ENCODE measurements at places on chromosomes 1 and 21.

- DNase-seq: peak; percentile 50
Observed at GRCh38 chr21:34807881-34808568, 139.2 kb downstream of the CLIC6 start.

DNA sequence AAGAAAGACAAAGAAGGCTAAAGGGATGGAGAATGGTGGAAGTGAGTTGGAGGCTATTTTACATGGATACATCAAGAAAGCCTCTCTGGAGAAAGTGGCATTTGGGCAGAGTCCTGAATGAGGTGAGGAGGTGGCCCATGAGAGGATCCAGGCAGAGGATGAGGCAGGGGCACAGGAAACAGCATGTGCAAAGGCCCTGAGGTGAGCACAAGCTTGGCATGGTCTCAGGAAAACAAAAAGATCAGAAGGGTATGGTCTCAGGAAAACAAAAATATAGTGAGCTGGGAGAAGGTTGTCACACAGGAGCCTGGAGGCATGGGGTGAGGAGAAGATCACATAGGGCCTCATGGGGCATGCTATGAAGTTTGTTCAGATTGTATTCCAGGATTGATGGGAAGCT, 62.1 kb upstream of the F3 start:
- DNase-seq: no peak

DNA sequence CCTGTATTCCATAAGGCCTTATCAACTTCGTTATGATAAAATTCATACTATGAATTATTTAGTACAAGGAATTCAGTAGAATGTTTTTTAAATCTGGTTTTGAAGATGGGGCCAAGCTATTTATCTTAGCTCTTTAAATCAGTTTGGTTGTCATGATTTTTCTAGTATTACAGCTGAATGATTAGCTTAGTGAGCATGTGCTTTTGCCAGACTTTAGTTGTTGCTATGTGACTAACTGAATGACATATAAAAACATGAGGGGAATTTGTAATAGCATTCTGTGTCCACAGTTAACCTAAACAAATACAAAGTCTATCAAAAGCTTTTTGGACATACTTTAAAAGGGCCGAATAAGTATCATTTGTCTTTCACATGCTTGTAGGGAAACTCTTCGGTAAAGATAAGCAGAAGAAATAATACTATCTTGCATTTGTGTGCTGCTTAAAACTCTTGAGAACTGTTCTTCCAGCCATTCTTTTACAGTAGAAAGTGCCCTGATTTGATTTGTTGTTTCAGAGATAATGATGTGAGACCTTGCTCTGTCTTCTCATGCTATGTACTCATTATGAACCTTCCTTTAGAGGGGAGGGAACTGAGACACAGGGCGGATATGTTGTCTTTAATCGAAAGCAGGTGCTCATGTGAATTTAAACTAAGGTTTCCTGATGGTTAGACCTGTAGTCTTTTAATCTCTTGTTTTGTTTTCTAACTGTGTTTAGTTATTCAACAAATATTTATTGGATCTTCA, 18.8 kb downstream of the NEK7 start:
- DNase-seq: no peak

- no peak for DNase-seq
Observed at GRCh38 chr1:38213646-38214434, 167.2 kb upstream of the POU3F1 start.

- DNase-seq: no peak
Observed at GRCh38 chr1:118154220-118154619, 30.8 kb downstream of the SPAG17 start.

- DNase-seq: no peak
Observed at GRCh38 chr1:155191904-155192303, 15.8 kb downstream of the THBS3 start.

DNA sequence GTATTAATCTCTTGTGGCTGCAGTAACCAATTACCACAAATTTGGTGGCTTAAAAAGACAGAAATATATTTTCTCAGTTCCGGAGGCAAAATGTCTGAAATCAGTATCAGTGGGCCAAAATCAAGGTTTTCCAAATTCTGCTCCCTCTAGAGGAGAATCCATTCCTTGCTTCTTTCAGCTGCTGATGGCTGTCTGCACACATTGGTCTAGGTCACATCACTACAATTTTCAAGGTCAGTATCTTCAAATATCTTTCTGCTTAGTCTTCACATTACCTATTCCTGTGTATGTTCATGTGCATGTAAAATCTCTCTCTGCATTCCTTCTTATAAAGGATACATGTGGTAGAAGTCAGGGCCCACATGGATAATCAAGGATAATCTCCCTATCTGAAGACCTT, 999.4 kb downstream of the KCNT2 start:
- DNase-seq: no peak

DNA sequence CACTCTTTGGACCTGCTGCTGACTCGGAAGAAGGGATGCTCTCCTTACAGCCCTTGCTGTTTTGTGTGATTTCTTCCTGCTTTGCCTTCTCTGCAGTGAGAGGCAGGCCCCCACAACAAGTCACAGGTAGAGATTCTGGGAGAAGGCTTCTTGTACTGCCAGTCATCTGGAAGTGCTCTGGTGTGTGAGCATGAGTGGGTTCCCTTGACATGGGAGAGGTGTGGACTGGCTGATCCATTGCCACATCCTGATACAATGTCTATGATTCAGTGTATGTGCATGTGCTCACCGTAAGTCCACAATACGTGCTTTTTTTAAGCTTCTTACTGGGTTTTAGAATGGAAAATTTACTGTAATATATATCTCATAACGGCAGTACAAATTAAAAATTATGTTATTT, 46.0 kb upstream of the PLA2G4A start:
- DNase-seq: no peak

DNA sequence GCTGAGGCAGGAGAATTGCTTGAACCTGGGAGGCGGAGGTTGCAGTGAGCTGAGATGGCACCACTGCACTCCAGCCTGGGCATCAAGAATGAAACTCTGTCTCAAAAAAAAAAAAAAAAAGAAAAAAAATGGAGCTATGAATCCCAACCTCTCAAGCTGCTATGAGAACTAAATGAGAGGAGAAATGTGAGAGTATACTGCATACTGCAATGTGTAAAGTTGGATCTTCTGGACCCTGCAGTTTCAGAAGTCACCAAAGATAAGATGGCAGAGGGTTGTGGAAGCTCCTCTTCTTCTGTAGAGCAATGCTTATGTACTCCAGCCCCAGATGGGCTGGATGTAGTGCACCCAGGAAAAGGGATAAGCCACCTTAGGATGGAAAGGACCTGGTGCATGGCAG, 55.6 kb downstream of the PLXNA2 start:
- no peak for DNase-seq

DNA sequence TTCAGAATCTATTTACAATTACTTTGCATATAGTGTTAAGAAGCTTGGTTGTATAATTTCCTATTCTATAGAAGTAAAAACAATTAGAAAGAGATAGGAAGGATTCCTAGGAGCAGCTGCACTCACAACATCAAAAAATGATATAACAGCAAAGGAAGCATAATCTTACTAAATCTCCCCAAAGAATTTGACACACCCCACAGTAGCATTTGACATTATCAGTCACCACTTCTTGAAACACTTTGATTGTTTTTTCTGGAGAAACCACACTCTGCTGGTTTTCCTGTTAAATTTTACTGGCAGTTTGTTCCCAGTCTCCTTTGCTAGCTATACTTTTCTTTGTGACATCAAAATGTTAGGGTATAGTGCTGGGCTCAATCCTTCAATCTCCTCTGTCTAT, 100.8 kb upstream of the KIAA1614 start:
- no peak for DNase-seq

GRCh38 chr1:48202030-48202752, 20.3 kb upstream of the SLC5A9 start:
- peak; percentile 58 for DNase-seq

- no peak for DNase-seq
Observed at GRCh38 chr21:38985568-38986378, 180.0 kb downstream of the ETS2 start.

DNA sequence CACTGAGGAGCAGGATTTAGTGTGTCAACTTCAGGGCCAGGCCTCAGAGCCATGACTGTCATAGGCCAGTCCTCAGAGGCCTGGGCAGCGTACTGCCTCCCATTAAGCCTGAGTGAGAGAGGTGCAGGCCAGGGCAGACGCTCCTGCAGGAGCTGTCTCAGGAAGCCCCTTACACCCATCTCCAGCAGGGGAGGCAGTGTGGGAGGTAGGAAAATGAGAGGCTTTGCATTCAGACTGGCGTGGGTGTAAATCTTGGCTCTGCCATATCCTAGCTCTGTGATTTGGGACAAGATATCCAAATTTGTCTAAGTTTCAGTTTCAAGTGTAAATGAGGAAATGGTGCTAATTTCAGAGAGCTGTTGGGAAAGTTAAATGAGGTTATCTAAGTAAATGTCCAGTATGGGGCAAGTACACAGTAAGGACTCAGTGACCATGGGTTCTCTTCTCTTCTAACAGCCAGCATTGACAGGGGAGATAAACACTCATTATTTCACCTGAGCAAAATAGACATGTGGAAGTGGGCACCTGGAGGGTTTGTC, 184.1 kb downstream of the ZSCAN20 start:
- no peak for DNase-seq

GRCh38 chr1:56590520-56591011, 11.2 kb upstream of the PLPP3 start:
- no peak for DNase-seq

- no peak for DNase-seq
Observed at GRCh38 chr1:243507672-243508302, 251.9 kb downstream of the SDCCAG8 start.

DNA sequence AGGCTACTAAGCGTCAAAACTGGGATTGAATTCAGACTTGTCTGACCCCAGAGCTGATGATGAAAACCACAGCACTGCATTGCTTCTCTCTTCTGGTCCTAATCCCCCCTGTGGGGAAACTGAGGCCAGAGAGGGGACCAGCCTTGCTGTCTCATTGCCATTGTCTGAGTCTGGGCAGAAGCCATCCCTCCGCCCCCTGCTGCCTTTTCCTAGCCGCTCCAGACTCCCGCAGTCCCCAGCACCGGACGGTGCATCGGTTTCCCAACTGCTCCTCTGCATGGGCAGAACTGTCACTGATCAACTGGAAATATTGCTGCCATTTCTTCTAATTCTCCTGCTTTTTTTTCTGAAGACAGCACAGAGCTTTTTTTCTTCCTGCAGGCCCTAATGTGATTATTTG, 157.4 kb downstream of the ACTL8 start:
- no peak for DNase-seq

- DNase-seq: no peak
Observed at GRCh38 chr1:155301342-155301841, at the start of gene PKLR. Gene PKLR (minus strand): TSS chr1:155301438. CDS start chr1:155301395, 43 bp downstream.

DNA sequence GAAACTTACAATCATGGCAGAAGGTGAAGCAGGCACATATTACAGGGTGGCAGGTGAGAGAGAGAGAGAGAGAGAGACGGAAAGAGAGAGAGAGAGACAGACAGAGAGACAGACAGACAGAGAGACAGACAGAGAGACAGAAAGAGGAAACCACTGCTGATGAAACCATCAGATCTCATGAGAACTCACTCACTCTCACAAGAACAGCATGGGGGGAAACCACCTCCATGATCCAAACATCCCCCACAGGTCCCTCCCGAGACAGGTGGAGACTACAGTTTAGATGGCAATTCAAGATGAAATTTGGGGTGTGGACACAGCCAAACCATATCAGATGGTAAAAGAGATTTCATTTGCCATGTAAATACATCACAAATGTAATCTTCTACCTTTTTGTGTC, 708.1 kb downstream of the MRPL39 start:
- DNase-seq: no peak

DNA sequence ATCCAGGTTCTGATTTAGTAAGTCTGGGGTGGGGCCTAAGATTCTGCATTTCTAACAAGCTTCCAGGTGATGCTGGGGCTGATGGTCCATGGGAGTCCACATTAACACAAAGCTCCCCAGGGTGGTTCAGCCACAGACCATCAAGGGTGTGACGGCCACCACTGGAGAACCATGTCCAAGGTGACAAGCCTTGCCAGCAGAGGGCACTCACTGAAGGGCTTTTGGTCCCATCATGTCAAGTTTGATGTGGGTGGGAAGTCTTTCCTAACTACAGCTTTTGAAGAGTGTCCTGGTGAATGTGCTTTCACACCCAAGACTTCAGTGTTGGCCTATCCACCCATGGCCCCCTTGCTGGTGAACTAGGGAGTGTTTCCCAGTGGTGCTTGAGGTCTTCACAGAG, 67.1 kb downstream of the UBE2T start:
- peak; percentile 54 for DNase-seq

Data from A549 (cell line).